ENCODE measurements at places on chromosomes 6 and 20.

DNA sequence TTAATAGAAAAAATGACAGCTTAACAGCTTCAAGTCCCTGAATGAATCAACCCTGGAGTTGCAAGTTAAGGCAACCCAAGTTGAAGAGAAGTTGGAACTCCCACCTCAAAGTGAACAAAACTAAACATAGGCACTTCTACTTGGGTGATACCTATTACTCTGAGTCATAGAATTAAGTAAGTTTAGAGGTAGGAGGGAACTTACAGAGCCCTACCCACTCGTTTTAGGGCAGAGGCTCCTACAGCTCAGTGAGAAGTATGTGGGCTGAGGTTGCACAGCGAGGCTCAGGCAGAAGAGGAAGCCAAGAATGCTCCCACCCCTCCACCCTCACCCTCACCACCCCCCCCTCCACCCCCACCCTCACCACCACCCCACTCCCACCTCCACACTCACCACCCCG, 42.2 kb downstream of the NFATC2 start:
- no peak for DNase-seq

DNA sequence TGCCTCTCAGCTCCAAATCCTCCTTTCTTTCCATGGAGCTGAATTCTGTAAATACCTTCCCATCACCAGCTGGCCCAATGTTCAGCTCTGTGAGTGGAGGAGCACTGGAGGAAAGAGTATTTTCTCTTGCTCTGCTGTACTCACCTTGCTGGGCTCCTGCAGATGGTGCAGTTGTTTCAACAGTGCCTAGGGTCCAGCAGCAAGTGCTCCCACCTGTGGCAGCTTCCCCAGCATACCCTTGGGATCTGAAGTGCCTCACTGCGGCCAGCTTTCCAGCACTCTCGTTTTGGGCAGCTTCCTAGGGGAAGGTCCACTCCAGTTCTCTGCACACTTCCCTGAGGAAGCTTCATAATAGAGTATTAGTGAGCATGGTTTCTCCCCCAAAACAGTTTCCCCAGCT, 170.9 kb downstream of the ARHGAP18 start:
- no peak for DNase-seq

- DNase-seq: no peak
These were observed 153.5 kb upstream of the STMND1 start for GRCh38 chr6:16948396-16948795.

DNA sequence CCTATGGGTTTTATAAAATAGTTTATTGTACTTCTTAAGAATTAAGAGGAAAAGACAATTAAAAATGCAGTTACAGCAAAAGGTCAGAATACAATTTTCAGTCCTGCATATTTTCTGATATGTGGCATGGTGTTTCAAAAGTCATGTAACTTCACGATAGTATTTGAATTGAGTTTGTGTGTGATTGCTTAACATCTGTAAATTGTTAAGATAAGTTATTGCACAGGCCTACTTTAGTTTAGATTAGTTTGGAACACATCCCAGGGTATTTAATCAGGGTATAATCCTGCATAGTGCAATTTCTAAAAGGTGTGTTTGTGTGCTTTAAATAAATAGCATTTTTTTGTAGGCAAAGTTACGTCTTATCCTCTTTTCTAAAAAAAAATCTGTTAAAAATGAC, 289.6 kb downstream of the RIMS1 start:
- no peak for DNase-seq
